ENCODE measurements at places on chromosomes 7 and 10. TPM values are rescaled to one million over a fixed set of nuclear protein-coding genes. Genes with fewer than 3 reads are reported as not detected.

DNA sequence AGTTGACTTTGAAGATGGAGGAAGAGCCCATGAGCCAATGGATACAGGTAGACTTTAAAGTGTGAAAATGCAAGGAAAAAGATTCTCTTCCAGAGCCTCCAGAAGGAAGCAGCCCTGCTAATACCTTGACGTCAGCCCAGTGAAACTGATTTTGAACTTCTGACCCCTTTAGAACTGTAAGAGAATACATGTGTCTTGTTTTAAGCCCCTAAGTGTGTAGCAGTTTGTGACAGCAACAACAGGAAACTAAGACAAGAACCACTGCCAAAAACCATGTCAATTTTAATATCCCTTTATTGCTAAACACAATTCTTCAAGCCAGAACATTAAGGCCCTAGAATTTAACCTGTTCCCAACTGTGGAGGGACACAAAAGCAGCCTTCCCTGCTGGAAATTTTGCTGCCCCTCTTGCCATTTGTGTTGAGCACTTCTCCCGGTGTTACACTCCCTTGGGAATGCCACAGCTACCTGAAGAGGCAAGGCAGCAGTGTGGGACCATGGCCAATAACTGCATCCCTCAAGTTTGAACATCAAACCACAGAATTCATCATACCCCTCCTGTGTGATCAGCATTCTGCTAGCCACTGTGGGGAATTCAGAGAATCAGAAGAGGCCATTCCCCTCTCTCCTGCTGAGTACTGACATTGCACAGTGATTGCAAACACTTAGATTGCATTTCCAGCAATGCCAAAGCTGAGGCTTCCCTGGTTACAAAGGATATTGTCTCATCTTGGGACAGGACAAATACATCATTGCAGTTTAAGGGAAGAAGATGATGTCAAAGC is 12.3 kb upstream of the CCDC172 start:
- DNase-seq: no peak

DNA sequence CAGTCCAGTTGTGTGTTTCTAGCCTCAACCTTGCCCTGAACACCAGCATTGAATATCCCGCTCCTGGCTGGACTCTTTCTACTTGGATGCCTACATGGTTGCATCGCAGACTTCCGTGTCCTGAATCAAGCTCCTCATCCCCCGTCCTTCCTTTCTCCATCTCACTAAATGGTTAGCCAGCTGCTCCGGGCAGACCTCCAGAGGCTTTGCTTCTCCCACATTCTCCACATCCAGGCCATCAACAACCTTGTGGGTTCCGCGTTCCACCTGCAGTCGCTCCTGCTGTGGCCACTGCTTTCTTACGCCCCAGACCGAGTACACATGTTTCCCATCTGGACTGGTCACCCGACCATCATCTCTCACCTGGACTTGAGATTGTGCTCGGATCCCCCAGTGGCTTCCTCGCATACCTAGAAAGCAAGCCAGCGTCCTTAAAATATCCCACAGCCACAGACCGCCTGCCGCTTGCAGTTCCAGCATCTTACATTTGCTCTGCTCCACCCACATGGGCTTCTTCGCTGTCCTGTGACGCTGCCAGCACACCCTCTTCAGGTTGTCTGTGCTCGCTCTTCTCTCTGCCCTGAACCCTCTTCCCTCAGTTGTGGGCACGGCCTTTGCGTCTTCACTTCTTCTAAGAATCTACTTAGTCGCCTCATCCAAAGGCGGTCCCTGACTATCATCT is 25.9 kb downstream of the CELF2 start:
- no peak for DNase-seq

GRCh38 chr10:86592413-86592812 is 61.9 kb upstream of the OPN4 start:
- no peak for DNase-seq

PHKG1 gene
- 1.6 TPM for total RNA-seq

TMEM213 gene
- total RNA-seq: not detected

- DNase-seq: peak; percentile 41
Measured at GRCh38 chr7:151233804-151234203, 1.5 kb downstream of the CHPF2 start.

- no peak for DNase-seq
Measured at GRCh38 chr10:127492607-127493250, 56.4 kb upstream of the NPS start.

DNA sequence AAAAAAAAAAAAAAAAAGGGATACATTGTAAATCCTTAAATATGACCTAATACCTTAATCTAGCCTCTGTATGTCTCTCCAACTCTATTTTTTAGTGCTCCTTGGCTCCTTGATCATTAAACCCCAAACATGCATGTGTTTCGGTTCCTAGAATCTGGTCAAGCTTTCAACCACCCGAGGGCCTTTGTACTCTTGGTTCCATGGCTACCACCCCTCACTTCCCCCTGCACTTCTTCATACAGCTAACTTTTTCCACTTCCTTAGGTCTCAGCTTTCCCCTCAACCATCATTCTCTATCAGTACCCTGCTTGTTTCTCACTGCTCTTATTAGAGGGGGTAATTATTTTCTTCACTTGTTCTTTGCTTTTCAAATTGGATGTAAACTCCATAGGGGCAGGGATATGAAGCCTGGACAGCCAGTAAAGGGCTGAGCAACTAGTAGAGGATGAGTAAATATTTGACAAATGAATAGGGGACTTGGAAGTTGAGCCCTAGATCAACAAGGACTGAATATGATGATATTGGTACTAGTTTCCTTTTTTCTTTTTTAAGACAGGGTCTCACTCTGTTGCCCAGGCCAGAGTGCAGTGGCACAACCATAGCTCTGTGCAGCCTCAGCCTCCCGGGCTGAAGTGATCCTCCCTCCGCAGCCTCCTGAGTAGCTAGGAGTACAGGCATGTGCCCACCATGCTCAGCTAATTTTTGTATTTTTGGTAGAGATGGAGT is 4.3 kb upstream of the GDI2 start:
- DNase-seq: no peak

- no peak for DNase-seq
Measured at GRCh38 chr7:148348466-148348865, 242.1 kb upstream of the C7orf33 start.

DNA sequence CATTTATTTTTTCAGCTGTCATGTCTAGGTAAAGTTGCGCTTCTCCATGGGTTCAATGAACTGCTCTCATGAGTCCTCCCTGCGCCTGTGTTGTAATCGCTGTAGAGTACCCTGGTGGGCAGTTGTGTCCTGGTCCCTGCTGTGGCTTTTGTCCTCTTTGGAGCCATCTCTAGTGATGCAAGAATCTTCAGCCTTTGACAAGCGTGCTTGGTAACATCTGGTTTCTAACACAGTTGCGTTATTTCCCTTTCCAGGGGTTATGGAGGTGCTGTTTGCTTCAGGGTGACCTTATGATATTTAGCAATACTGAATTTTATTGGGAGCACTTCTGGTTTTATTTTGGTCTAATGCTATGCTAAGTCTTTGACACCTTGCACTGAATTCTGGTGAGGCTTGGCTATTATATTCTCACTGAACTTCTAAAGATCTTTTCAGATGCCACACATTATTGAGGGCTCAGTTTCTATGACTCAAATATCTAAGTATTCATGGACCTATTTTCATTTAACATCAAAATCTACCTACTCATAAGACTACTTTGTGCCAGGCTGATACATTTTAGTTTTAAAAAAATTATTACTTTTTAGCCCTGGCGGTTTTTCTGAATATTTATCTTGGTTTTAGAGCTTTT is 88.6 kb downstream of the FANK1 start:
- no peak for DNase-seq

DNA sequence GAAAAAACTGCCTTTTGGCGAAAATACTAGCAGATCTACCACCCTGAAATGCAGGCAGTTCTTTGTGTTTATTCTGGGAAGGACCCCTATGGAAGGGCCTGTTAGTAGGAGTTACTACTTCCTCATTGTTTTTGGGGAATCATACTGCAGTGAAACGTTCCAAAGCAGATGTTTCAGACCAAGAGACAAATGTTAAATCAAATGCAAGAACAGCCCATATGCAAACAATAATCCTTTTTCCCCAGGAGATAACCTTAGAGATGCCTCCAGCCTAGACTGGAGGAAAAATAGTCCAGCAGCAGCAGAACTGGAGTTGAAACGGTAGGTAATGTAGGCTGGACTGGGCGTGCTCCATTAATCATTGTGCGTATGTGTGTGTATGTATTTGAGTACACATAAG is 65.9 kb upstream of the VWDE start:
- DNase-seq: no peak

DNA sequence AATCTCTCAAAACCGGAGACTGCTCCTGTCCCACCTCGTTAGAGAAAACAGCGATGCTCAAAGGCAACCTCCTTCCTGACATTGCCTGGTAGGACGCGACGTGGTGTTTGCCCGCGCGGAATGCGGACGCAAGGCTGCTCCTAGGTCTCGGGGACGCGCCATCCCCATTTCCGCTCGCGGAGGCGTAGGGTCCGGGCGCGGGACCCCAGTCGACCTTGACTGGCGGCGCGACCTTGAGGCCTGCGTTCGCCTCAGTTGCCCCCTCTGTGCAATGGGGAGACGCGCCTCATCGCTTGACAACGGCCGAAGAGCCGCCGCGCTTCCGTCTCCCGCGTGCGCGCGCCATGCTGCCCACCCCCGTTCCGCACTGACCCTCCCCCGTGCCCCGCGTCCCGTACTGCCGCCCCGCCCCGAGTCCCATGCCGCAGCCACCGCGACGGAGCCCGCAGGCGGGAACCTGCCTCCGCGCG is 412 bp upstream of the PPIA start:
- no peak for DNase-seq

DNA sequence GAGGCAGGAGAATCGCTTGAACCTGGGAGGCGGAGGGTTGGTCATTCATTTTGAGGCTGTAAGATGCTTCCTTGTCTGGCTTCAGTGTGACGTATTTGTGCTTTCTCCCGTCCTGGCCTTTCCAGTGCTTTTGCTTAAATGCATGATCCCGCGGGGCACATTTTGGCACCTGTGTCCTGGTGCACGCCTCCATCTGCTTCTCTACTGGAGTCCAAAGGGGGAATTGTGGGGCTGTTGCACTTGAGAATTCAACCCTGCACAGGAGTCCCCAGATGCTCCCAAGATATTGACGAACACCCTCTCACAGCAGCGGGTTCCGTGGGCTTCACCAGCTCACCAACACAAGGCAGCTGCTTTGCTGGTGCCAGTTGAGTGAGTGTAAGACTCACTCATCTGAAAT is 10.3 kb upstream of the LRRC27 start:
- DNase-seq: no peak

DNA sequence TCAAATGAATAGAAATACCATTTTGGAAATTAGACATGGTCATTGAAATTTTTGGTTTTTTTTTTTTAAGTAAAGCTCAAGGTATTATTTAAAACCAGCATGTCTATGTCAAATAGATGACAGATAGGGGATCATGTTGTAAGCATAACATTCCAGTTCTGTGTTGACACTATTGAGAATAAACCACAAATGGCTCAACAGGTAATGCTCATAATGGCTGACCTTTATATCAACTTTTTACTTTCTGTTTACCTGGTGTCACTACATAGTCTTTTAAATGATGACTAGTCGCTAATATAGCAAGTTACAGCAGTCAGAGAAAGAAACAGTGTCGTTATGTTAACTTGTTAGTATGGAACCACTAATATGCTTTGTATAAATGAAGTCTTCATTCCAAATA is 616.0 kb downstream of the GATA3 start:
- DNase-seq: no peak

NEUROG3 gene
- not detected for total RNA-seq

DNA sequence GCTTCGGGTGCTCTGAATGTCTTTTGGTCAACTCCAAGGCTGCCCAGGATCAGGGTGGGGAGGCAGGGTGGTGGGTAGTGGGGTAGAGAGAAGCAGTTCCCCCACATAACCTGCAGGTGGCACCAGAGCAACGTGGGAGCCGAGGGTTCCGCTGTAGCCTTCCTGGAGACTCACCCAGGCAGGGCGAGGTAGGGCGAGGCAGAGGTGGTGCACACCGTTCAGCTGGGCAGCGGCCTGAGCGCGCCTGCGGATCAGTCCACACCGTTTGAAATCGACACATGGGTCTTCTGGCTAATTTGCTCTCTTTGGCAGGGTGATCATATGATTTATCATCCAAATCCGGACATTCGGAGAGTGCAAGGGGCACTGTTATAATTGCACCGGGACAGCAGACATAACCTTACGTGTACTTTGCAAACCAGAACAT is 41.4 kb upstream of the MAP3K8 start:
- DNase-seq: peak; percentile 82

GRCh38 chr7:87944547-87944946 is 10.5 kb downstream of the ADAM22 start:
- no peak for DNase-seq

DNA sequence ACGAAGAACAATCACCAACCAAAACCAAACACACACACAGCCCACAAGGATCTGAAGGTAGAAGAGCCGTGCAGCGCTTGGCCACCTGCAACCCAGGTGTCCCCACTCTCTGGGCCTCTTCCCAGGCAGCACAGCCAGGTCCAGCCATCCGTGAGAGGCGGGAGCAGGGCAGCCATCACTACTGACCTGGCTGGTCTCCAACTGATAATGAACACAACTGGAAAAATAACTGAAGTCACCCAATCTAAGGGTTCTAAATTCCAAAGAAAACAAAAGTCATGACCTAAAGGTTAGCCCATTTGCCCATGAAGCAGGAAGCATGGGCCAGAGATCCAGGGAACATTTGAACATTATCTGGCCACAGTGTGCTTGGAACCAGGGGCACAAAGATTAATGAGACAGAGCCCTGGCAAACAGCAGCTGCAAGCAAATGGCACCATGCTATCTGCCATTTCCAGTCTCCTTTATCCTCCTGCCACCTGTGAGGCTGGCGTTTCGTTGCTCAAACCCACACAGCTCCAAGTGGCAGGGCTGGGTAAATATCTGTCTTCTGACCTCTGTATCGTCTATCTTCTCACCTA is 207.9 kb downstream of the TNS3 start:
- DNase-seq: no peak

- no peak for DNase-seq
Measured at GRCh38 chr10:86632009-86632800, 22.1 kb upstream of the OPN4 start.

DNA sequence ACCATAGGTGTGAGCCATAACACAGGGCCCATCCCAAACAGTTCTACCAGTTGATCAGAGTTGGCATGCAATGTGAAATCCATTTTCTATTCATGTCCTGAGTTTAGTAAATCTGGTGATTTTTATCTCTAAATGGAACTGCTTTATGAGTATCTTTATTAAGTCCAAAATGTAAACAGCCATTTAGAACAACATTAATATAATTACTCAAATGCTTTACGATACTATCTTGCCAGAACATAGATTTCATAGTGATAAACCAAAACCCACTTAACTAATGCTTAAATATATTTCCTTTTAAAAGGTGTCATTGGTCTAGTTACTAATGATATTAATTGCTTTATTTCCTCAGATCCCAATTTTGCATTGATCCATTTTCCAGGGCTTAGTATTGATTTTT is 80.7 kb downstream of the PLCE1 start:
- no peak for DNase-seq
